ENCODE measurements at places on chromosomes 16 and 17. TPM values are rescaled to one million over a fixed set of nuclear protein-coding genes. Genes with fewer than 3 reads are reported as not detected.

ADAP2 gene
- total RNA-seq = 10.3 TPM

SLC6A2 gene
- total RNA-seq = 2.1 TPM

CLEC18B gene
- total RNA-seq = not detected

GRCh38 chr17:19376811-19377210 is 1.5 kb upstream of the MAPK7 start:
- DNase-seq = peak; percentile 9

DNA sequence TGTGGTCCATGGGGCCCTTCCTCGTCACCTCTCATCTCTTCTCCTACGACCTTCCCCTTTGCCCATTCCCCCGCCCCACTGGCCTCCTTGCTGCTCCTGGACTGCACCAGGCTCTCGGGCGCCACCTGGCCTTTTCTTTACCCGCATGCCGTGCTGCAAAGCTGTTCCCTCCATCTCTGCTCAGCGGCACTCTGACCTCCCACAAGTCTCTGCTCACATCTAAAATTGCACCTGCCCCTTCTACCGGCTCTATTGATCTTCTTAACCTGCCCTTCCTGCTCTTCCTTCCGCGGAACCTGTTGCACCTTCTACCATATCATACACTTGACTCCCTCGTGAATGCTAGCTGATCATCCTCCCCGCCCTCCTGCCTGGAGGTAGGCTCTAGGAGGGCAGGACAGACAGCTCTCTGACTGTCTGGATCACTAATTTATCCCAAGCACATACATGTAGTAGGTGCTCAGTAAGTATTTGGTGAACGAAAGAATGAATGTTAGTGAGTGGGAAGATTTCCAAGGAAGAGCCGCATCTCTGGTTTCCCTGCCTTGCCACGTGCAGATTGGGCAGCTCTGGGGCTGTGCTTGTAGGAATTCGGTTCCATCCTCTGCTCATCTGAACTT is 17.3 kb downstream of the DNAH17 start:
- DNase-seq = no peak

GRCh38 chr17:49703557-49704277 is 4.0 kb downstream of the SLC35B1 start:
- no peak for DNase-seq

DNA sequence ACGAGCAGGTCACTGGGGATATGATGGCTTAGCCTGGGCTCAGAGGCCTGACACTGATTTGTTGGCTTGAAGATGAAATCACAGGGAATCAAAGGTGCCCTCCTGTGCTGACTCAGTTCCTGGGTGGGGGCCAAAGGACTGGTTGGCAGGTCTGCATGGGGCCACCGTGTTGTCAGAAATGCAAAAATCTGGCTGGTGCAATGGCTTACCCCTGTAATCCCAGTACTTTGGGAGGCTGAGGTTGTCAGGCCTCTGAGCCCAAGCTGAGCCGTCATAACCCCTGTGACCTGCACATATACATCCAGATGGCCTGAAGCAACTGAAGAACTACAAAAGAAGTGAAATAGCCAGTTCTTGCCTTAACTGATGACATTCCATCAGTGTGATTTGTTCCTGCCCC is 314.2 kb downstream of the WWOX start:
- no peak for DNase-seq

- DNase-seq = no peak
Measured at GRCh38 chr16:24980077-24980793, 34.9 kb downstream of the ARHGAP17 start.

GRCh38 chr17:39028690-39029089 is 61.5 kb upstream of the FBXO47 start:
- DNase-seq = no peak

GRCh38 chr17:79946352-79947231 is 89.1 kb downstream of the TBC1D16 start:
- DNase-seq = no peak
